Inflammatory macrophage treated with lipopolysaccharide for 1 hour (primary cell): ENCODE measurements at places on chromosomes 3 and 15.

DNA sequence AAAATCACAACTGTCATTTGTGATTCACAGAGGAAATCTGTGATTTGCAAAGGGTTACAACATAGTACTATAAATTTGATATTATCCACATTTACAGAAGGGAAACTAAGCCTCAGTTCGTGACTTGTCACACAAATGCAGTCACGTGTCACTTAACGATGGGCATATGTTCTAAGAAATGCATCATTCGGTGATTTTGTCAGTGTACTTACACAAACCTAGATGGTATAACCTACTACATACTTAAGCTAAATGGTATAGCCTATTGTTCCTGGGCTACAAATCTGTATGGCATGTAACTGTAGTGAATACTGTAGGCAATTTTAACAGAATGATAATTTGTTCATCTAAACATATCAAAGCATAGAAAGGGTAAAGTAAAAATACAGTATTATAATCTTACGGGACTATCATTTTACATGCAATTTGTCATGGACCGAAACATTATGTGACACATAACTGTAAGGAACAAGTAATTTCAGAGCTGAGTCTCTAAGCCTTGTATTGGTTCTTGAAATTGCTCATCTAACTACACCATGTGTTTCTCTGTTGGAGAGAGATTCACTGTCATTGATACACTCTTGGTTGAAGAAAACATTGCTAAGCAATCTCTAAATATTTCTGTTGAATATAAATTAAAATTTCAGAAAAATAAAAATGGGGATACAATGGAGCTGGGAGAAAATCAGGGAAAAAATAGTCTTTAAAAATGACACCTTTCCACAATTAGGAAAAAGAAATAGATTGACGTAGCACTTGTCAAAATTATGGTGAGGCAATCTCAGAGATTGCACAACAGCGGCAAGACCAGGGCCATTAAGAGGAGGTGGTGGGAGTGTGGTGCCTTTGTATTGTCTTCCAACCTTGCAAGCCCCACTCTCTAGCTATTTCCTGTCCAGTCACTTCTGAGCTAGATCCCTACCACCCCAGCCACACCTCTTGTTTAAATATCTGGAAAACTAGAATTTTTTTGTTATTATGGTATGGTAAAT is 645.8 kb upstream of the TBL1XR1 start:
- no peak for DNase-seq

- no peak for DNase-seq
Measured at GRCh38 chr3:184485241-184485640, 76.3 kb upstream of the EPHB3 start.

DNA sequence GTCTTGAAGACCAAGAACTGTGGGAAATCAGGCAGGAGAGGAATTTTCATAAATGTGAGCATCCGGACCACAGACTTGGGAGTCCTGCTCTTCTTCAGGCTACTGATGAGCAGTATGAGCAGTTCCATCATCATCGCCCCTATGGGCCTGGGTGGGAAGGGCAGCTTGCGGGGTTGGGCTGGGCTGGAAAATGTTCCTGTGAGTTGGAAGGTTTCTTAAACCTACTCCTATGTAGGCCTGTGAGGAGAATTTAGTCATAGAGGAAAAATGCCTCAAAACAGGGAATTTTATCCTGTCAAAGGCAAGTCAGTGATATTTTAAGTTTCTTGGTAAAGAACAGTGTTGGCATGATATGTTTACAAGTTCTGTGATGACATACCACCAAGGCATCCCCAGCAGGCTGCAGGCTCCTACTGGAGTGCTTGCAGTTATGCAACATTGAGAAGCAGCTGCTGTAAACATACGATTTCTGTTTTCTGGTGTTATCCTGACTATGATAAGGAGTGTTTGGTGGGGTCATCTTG is 10.3 kb downstream of the MASP1 start:
- DNase-seq: no peak

DNA sequence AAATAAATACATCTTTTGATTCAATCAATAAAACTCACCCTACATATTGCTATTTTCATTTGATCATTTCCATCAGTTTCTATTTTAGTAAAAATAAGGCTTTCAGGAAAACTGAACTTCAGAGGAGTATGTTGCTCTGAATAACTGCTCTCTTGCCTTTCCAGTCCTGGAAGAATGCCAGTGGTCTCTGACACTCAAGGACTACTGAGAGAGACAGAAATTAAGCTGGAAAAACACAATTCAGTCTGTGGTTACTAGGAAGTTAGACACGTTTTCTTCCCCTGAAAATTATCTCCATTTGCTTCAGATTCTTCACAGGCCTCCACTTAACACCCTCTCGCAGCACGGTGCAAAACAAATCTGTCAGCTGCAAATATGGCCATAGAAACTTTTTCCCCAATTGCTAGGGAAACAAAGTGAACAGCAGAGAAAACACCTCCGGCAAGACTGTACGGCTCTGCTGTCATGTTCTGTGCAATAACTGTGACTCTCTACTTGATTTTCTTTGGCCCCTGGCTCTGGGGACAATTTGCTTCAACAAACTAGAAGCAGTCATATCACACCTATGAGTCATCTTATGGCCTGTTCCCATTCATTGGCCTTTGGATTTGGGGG is 353.0 kb downstream of the MAGI1 start:
- no peak for DNase-seq

DNA sequence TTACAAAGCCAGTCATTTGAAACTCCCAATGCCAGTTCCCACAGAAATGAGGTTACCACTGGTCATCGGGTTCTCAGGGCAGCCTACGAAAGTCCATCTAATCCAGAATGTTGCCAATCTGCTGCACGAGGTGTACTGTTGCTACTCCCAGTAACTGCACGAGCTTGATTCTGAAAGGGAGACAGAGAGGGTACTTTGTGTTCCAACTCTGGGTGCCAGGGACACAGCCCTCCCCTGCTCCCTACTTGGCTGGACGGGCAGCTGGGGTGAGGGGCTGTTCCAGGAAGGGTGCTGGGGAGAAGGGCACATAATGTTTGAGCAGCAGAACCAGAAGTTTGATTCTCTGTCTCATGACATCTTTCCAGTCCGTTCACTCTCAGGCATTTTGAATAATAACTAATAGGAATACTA is 27.1 kb upstream of the OSBPL11 start:
- no peak for DNase-seq
